Renal cortex interstitium (tissue), 15 donors: ENCODE measurements at places on chromosomes 16 and 17. TPM values are rescaled to one million over a fixed set of nuclear protein-coding genes. Genes with fewer than 3 reads are reported as not detected.

- no peak for DNase-seq
Measured at GRCh38 chr17:70070305-70071027, 4.6 kb upstream of the KCNJ16 start.

DNA sequence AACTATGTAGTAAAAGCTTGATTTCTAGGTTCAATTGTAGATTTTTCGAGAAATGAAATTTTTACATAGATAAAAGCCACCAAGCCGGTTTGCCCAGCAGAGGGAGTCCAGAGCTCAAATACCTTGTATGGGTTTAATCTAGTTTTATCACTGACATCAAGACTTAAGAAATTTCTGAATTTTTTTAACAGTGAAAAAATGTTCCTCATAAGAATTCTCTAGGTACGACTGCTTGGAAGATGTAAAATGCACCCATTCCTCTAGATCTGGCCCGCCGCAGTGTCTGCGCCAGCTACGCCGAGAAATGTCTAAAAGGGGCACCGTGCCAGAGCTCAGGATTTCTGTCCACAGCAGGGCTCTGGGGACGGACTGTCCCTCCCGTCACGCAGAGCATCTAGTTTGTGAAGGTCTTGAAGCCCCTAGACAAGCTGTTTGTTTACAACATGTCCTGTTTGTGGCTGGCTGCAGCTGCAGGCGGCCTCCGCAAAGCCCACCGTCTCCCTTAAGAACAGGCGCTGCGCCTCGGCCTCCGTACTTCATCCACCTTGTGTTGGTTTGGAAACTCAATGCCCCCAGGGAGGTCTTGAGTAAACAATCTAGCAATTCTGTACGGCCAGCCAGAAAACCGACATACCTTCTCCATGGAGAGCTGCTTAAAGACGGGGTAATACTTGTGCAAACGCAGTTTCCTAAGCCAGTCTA is 24.8 kb downstream of the MAP1LC3B start:
- DNase-seq, result no peak

DNA sequence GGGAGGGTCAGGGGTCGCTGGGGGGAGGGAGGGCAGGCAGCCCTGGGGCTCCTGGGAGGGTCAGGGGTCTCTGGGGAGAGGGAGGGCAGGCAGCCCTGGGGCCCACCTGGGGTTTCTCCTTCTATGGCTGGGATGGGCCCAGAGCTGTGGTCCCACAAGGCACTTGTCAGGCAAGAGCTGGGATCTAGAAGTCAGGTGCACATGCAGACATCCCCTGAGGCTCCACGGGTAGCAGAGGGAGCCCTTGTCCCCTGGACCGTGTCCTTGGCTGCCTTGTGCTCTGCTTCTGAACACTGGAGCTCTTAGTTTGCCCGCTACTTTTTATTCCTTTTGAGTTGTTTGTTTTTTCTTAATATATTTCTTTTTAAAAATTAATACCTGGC is 1.8 kb downstream of the TUBB3 start:
- no peak for DNase-seq

DNA sequence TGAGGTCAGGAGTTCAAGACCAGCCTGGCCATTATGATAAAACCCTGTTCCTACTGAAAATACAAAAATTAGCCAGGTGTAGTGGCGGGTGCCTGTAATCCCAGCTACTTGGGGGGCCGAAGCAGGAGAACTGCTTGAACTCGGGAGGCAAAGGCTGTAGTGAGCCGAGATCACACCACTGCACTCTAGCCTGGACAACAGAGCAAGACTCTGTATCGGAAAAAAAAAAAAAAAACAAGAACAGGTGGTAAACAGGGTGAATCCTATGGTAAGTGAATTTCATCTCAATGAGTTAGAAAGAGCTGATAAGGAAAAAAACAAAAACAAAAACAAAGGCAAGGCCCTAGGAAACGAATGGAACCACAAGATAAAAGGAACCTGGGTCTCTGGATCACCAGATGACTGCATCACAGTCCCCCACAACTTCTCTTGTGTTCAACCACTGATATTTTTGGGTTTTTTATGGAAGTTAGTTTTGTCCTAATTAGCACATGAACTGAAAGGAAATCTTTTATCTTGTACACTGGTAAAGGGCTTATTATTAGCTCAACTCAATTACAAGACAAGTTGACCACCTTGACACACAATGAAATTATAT is 21.0 kb downstream of the GLG1 start:
- no peak for DNase-seq

The STX1B gene
- polyA plus RNA-seq, result 1.2 TPM

The AMDHD2 gene
- 41.6 TPM for polyA plus RNA-seq

- DNase-seq, result no peak
Measured at GRCh38 chr16:69542974-69543373, 22.8 kb upstream of the NFAT5 start.

- DNase-seq, result no peak
Measured at GRCh38 chr17:43579566-43580140, 33.5 kb upstream of the ETV4 start.

- no peak for DNase-seq
Measured at GRCh38 chr16:72131036-72131435, 37.4 kb downstream of the DHX38 start.

GRCh38 chr17:80797741-80798594 is 193.7 kb upstream of the CHMP6 start:
- no peak for DNase-seq

- DNase-seq, result no peak
Measured at GRCh38 chr17:64103391-64104364, 26.3 kb downstream of the ERN1 start.

- no peak for DNase-seq
Measured at GRCh38 chr16:86513471-86514277, 3.3 kb downstream of the FOXF1 start.

The MARVELD3 gene
- 15.5 TPM for polyA plus RNA-seq

The CACNG3 gene
- polyA plus RNA-seq, result not detected

The TSEN54 gene
- polyA plus RNA-seq, result 46.8 TPM

The ZFP3 gene
- 13.9 TPM for polyA plus RNA-seq

GRCh38 chr16:61210076-61210475 is 826.2 kb downstream of the CDH8 start:
- no peak for DNase-seq

The IRX3 gene
- 24.0 TPM for polyA plus RNA-seq

DNA sequence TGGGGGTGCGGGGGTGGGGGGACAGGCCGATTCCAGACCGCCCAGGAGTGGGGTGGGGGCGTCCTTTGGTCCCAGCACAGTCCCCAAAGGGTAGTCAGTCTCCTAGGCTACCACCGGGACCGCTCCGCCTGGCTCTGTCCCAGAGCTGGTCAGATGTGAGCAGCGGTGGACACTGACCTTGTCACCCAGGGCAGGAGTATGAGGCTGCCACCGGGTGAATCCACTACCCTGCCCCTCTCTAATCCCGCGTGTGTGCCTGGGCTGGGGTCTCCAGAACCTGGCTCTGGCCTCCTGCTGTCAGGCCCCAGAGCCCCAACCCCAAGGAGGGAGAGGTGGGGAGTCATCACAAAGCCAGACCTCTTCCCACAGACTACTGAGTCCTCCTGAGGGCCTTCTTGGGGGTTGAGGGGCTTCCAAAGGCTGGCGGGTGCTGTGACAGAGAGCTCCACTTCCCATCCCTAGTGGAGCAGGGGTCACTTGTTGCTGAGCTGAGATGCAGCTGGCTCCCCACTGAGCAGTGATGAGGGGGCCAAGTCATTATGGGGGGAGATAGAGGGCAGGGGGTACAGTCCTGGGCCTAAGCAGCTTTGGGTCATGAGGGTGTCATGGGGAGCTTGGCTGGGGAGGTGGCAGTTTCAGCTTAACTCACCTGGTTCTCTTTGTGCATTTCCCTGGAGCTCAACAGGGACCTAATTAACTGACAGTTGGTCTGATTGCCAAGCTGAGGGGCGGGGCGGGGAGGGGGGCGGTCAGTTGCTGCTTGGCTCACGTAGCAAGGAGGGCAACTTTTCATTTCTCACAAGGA is 1.2 kb downstream of the PPP1R1B start:
- no peak for DNase-seq

- no peak for DNase-seq
Measured at GRCh38 chr17:29595107-29595942, 2.4 kb downstream of the ANKRD13B start.

The DPEP2NB gene
- polyA plus RNA-seq, result not detected

DNA sequence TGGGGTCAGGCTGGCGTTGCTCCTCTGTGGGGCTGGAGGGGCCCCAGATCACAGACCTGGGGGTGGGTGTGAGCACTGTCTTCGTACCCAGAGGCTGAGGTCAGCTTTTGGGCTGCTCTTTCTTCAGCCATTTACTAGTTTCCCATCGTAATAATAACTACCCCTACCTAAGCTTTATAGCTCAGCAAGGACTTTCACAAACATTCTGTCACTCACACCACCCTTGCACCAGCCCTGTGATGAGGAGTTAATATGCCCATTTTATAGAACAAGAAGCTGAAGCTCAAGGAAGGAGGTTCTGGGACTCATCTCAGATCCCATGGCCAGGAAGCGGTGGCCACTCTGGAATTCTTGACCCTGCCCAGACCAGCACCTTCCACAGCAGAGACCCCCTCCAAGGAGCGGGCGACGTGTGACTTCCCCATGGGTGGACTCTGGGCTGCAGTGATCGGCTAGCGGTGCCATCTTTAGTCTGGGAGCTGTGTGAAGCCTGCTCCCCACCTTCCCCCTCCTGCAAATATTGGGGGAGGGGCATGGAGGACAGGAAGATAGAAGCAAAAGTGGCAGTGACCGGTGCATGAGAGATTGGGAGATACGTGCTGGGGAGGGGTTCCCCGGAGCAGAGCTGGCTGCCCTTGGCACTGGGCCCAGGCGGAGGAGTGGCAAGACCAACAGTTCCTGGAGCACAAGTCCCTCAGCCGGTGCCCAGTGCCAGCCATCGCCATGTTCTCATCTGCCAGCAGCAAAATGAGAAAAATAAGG is 81.8 kb upstream of the TOB1 start:
- no peak for DNase-seq

GRCh38 chr16:64627288-64627687 is 494.6 kb downstream of the CDH11 start:
- no peak for DNase-seq

- DNase-seq, result no peak
Measured at GRCh38 chr17:1649844-1650501, at the start of gene RILP. TSS of gene RILP (minus strand) at chr17:1649866. CDS start at chr17:1649804, 62 bp downstream.

GRCh38 chr16:48452991-48453760 is 68.0 kb upstream of the SIAH1 start:
- no peak for DNase-seq

GRCh38 chr16:89761304-89761922 is 40.1 kb downstream of the ZNF276 start:
- no peak for DNase-seq

- DNase-seq, result no peak
Measured at GRCh38 chr16:17602678-17603077, 131.9 kb upstream of the XYLT1 start.

GRCh38 chr16:29848420-29849297 is 14.4 kb downstream of the CDIPT start:
- no peak for DNase-seq

DNA sequence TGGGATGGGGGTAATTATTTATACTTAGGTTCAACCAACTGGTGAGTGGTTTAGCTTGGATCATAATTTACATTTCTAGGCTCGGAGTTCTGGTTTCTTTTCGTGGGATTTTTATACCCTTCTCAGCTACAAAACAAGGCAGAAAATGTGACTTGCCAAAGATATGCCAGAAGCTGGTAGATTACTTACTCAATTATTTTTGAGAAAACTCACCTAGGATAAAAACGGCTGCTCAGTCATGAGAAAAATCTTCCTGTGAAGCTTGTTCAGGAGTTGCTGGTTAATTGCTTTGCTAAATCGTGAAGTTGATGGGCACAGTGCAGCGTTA is 1.1 kb downstream of the NDEL1 start:
- DNase-seq, result no peak

DNA sequence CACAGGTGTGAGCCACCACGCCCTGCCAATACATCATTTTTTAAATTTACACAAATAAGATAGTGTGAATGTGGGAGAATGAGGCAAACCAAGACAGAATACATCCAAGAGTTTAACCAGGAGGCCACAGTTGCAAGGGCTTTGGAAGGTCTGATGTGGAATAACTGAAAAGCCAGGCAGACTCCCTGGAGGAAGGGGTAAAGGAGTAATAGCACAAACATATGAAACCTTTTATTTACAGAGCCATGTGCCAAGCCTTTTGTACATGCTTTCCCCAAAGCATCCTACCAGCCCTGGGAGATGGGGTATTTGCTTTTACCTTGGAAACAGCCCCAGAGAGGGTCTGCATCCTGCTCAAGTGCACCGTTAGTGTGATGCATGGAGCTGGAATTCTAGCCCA is 4.7 kb downstream of the ADGRG3 start:
- DNase-seq, result no peak

DNA sequence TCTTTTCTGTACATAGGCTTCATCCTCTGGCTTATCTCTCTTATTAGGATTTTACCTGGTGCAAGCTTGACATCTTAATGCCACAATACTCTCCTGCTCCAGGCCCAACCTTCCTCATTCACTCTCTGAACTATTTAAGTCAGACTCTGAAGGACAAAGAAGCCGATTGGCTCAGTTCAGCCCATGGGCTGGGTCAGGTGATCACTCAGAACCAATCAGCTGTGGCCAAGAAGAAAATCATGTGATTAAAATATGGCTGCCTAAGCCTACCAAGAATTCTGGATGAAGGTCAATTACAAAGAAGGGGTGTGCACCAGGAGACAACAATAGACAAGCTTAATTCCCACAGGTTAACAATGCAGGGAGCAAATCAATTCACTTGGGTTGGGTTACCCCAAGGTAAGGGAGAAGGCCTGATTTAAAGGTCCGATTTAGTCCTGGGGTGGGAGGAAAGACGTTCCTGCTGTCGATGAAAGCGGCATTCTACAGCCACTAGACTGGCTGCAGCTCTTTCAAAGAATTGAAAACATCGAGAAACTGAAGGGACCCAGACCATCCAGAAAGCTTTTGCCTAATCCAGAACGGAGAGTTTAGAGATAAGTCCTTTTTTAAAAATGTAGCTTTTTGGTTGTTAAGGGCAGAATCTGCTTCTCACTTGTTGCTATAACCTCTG is 42.9 kb upstream of the NFAT5 start:
- DNase-seq, result no peak

GRCh38 chr17:48818361-48818841 is 1.4 kb upstream of the TTLL6 start:
- DNase-seq, result no peak

- DNase-seq, result no peak
Measured at GRCh38 chr17:30520436-30520835, 43.2 kb downstream of the GOSR1 start.

The CD7 gene
- polyA plus RNA-seq, result 0.34 TPM

The ACTG1 gene
- polyA plus RNA-seq, result 3,390 TPM

DNA sequence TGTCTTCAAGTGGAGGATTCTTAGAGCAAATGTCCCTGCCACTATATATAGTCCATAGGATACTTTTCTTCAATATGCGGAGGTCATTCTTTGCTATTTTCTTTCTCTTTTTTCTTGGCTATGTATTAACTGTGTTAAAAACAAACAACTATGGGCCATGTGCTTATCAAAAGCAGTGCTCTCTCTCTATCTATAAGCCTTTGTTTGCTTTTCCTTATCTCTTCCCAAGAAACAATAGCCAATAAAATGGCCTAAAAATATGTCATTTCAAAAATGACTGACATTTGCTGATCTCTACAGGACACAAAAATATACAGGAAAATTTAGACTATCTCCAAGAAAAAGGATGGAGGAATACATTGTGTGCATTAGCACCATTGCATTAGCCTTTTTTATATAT is 212.1 kb downstream of the MAF start:
- DNase-seq, result no peak

GRCh38 chr16:8908810-8909468 is 26.8 kb downstream of the LITAFD start:
- DNase-seq, result no peak
